ENCODE measurements at places on chromosomes 16 and 17. TPM values are rescaled to one million over a fixed set of nuclear protein-coding genes. Genes with fewer than 3 reads are reported as not detected.

The MAP3K3 gene
- 49.3 TPM for total RNA-seq

The MEFV gene
- total RNA-seq = not detected

The KCNH6 gene
- not detected for total RNA-seq

The HYDIN gene
- not detected for total RNA-seq

The CPHXL2 gene
- not detected for total RNA-seq

The C17orf113 gene
- 0.13 TPM for total RNA-seq

The HGS gene
- total RNA-seq = 161 TPM

The ITGB3 gene
- total RNA-seq = 7.2 TPM

The C16orf92 gene
- not detected for total RNA-seq

The SDR42E2 gene
- not detected for total RNA-seq

The TXNDC17 gene
- 112 TPM for total RNA-seq

The SLC22A31 gene
- total RNA-seq = not detected

Data from GM23248 (cell line).